ENCODE measurements at places on chromosomes 16 and 17.

- DNase-seq: peak; percentile 95
These were observed 45.8 kb upstream of the ETV4 start for GRCh38 chr17:43591779-43592562.

- no peak for DNase-seq
These were observed 70.1 kb downstream of the OMG start for GRCh38 chr17:31226950-31227349.

- DNase-seq: no peak
These were observed 148.7 kb upstream of the NOL11 start for GRCh38 chr17:67569015-67569451.

GRCh38 chr17:8628609-8629169 is 1.8 kb downstream of the MYH10 start:
- DNase-seq: no peak

DNA sequence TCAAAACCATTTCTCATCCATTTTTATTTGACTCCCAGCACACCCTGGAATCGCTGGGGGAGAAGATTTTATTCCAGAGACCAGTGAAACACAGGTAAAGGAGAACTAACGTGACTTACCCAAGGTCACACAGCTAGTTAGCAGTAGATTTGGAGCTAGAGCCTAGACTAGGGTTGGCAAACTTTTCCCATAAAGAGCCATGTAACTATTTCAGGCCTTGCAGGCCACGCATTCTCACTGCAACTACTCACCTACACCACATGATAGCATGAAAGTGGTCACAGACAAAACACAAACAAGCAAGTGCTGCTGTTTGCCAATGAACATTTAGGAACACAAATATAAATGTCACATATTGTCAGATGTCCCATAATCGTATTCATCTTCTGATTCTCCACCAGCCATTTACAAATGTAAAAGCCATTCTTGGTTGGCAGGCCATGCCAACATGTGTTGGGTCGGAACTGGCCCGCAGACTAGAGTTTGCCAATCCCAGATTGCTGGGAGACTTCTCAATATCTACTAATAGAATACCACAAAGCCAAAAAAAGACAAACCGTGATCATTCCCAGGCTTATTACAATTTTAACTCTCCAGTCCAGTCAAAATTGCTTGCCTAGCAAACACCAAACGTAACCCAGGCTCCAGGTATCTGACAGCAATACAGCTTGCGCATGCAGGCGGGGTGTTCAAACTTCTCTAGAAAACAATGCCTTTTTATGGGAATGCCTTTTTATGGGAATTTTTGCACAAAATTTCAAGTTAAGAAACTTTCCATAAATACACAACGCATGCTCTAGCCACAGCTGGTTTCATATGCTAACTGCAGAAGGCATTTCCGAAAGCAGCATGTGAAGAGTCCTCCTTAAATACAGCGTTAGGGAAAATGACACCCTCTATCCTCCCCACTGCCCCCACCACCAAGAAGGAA is 20.9 kb downstream of the ZFHX3 start:
- DNase-seq: no peak

DNA sequence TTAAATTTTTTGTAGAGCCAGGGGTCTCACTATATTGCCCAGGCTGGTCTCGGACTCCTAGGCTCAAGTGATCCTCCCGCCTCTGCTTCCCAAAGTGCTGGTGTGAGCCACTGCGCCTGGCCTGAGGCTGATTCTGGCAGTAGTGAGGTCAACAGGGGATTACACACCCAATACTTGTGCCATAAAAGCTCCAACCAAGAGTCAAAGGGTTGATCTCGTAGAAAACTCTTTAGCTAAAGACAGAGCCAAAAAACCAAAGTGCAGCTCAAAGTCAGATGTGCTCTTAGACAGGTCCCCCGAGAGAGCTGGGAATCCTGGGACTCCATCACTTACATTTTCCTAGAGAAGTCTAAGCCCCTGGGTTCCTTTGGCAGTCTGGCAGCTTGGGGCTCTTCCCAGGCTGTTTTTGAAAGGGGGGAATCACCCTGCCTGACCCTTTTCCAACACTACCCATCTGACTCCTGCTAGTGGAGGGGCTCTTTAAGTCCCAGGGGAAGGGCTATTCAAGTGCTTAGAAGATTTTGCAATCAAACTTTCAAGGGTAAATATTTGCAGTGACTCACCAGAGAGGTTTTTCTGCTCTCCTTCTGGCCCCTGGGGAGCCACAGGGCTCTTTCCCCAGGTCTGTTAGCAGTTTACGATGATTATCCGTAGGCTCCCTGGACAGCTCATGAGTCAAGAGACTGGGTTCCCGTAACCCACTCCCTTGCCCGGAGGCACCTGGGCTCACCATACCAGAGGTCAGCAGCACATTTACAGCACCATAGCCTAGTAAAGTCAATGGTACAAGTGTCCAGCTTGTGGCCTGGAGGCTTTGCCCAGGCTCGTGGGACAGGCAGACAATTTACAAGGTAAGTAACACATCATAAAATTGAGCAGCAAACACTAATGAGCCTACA is 408.7 kb downstream of the SLC39A11 start:
- peak; percentile 96 for DNase-seq

GRCh38 chr17:18025945-18026776 is 12.8 kb downstream of the ATPAF2 start:
- peak; percentile 72 for DNase-seq

DNA sequence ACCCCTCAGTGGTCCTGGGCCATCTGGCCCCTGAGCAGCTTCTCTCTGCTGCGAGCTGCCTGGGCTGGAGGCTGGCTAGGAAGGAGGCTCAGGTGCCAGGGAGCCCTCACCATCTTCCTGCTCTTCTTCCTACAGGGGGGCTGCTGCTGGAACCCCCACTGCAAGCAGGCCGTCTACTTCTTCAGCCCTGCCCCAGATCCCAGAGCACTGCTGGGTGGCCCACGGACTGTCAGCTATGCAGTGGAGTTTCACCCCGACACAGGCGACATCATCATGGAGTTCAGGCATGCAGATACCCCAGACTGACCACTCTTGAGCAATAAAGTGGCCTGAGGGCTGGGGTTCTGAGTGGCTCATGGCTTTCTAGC is 46.1 kb downstream of the PRMT7 start:
- DNase-seq: no peak

GRCh38 chr16:53766304-53767016 is 62.5 kb downstream of the FTO start:
- peak; percentile 40 for DNase-seq

DNA sequence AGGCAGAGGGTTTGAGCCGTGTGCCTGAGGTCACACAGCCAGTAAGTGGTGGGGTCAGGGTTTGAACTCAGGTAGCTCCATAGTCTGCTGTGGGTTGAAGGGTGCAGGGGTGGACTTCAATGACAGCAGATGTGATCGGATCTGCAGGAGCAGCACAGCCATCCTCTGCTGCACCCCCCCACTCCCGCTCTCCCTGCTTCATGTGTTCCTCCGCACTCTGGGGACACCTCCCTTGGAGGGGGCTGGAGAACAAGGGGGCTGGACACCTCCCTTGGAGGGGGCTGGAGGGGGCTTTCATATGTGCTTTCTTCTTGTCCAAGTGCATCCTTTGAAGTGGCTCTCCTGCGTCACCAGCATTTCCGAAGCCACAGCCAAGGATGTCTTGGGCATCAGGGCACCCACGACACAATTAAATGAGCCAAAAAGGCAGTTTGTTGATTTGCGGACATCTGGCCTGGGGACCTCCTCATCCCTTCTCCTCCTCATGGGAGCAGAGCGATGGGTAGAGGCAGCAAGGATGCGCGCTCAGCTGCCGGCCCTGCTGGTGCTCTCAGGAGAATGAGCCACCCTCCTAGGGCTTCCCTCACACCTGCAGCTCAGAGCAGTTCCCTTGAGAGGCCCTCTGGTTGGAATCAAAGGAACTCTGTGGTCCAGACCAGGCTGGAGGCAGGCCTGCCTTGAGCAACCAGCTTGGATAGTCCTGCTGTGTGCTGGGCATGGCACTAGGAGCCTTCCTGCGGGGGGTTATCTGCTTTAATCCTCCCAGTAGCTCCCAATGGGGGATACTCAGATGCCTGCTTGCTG is 26.2 kb downstream of the WSCD1 start:
- no peak for DNase-seq

GRCh38 chr17:1414001-1414574 is 14.1 kb upstream of the YWHAE start:
- DNase-seq: no peak

DNA sequence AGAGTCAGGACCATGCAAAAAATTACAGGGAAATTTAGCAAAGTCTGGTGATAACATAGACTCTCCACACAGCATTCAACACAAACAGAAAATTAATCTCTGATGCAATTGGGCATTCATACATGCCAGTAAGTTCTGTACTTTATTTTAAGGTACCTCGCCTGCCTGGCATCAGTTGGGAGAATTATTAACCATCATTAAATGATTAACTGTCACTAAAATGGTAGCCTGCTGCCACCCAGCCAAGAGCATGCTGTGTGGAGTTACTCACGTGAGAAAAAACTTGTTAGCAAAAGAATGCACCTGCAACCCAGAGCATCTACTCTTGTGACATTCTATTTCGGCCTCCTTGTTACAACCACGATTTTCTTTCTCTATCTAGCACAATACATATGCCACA is 117.2 kb downstream of the GRIN2A start:
- no peak for DNase-seq

DNA sequence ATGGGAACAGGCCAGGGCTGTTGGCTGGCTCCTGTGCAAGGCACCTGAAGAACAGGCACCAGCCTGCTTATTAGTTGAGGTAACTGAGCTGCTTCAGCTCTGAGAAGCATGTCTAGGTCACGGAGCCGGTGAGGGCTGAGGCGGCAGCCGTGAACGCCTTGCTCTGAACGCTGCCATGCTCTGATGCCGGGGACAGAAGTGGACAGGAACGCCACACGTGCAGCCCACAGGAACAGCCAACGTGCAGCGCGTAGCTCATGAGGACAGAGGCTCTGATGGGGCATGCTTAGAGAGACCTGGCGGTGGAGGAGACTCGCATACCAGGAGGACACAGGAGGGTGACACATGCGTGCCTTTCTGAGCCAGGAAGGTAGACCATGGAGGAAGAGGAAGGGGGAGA is 25.6 kb downstream of the USP22 start:
- no peak for DNase-seq

DNA sequence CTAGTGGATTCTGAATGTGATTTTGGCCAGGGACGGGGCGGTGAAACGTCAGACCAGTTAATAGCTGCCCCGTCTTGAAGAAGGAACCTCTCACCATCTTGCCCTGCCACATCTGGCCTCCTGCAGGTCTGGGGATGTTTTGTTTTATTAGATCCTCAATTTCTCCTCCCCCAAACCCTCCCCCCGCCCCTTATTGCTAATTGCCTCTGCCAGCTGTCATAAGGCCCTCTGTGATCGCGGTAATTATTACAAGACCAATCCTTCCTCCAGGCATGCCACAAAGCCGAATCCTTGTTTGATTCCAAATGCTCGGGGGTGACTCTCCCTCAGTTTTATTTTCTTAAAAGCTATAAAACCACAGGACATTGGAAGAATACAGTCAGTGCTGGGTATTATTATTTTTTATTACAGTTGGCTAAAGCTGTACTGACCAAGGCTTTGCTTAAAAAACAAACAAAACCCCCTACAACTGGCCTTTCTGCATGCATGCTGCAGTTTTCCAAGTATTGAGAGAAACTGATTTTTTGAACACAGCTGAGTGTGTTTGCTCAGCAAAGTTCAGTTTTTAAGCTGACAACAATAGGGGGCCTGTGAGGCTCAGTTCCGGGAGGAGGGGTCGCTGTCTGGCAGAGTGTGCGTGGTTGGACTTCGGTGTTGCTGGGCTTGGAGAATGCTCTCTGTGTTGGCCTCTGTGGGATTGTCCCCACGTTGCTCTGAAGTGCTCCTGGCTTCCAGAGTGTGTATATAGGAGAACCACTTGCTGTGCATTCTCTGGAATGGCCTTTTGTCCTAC is 1.7 kb downstream of the KSR1 start:
- no peak for DNase-seq
